ENCODE measurements at places on chromosomes 12 and 14.
A peak's percentile ranks its signal among the peaks of the same experiment; 100 is the strongest.

GRCh38 chr14:57031474-57031873 lies 221.2 kb upstream of the OTX2 start:
- DNase-seq, result no peak

- no peak for DNase-seq
Measured at GRCh38 chr14:75489480-75489837, 32.8 kb upstream of the BATF start.

GRCh38 chr14:84543859-84544258 lies 986.1 kb upstream of the FLRT2 start:
- DNase-seq, result no peak

- no peak for DNase-seq
Measured at GRCh38 chr12:64660237-64661018, 50.1 kb downstream of the RASSF3 start.

DNA sequence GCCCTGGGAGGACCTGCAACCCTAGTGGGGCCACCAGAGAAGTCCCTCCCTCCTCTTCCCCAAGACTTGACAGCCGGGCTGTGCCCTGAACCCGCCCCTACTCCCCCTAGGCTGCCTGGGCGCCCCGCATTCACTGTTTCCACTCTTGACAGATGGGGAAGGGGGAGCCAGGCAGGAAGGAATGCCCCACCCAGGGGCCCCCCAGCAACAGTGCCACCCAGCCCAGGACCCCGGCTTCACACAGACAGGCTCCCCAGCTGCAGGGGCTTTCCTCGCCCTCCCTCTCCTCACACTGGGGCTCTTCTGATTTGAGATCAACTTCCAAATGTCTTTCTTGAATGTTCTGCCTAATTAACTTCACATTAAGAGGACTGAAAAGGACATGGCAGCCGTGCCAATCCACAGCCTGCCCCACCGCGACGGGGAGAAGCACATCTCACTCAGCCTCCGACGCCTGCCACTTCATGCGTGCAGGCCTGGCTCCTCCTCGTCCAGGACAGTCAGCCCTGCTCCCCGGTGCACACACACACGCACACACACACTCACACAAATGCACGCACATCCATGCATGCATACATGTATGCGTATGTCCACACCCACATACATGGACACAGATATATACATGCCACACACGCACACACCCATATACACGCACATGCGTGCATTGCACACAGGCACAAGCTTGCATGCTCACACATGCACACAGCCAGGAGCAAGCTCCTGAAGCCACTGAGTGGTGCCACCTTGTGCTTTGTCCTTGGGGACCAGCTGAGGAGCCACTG lies 19.6 kb upstream of the C14orf180 start:
- no peak for DNase-seq

- no peak for DNase-seq
Measured at GRCh38 chr14:34374998-34375740, 86.9 kb downstream of the SPTSSA start.

DNA sequence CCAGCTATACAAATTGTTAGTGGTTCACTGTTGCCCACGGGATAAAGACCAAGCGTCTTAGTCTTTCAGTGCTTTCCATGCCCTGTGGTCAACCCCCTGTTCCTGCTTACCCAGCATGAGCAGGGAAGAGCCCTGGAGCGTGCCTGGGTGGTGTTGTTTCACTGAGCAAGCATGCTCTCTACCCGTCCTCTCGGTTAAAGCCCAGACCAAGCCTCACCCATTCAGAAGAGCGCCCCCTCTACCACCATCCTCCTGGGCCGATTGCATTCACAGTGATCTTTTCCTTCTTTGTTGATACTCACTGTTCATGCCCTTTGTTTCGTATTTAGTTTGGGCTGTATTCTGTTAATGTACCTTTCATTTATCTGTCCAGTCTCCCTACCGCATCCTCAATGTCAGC lies 25.1 kb downstream of the DYRK4 start:
- DNase-seq, result no peak

DNA sequence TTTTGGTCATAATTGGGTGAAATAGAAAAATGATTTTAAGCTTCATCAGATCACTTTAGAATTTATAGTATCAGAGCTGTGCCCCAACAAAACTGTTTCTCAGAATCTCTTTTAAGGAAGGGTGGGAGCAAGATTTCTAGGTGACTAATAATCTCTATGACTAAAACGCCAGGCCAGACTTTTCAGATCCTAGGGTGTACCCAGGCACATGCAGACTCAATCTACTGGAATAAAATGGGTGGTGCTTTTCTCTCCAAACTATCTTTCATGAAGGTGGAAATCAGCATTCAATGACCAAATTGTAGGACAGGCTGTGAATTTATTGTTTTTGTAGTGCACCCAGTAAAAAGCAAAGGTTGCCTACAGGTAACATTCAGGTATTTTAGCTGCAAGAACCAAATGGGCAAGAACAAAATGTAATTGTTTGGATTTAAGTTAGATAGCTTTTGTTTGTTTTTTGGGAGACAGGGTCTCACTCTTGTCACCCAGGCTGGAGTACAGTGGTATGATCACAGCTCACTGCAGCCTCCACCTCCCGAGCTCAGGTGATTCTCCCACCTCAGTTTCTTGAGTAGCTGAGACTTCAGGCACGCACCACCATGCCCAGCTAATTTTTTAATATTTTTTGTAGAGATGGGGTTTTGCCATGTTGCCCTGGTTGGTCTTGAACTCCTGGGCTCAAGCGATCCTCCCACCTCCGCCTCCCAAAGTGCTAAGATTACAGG lies 49.5 kb downstream of the PPP2R5C start:
- DNase-seq, result no peak

- no peak for DNase-seq
Measured at GRCh38 chr14:22658946-22659345, 14.8 kb upstream of the OR6J1 start.

- DNase-seq, result no peak
Measured at GRCh38 chr12:62841846-62842245, 93.1 kb downstream of the PPM1H start.

GRCh38 chr12:45850302-45850701 lies 120.8 kb downstream of the ARID2 start:
- DNase-seq, result no peak

DNA sequence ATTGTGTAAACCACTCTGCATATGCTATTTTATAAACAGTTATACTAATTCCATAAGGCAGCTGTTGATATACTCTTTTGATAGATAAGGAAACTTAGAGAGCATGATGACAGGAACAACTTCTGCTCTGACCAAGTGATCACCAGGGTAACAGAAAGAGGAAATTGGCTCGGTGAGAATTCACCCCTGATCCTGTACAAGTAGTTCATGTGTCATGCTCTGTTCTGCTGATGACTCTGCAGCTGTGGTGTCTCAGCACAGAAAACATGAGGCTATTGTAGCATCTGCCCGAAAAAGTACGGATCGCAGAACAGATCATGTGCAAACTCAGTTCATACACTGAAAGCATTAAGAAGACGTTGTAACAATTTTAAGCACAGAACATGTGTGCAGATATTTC lies 345.0 kb downstream of the LRIG3 start:
- no peak for DNase-seq

DNA sequence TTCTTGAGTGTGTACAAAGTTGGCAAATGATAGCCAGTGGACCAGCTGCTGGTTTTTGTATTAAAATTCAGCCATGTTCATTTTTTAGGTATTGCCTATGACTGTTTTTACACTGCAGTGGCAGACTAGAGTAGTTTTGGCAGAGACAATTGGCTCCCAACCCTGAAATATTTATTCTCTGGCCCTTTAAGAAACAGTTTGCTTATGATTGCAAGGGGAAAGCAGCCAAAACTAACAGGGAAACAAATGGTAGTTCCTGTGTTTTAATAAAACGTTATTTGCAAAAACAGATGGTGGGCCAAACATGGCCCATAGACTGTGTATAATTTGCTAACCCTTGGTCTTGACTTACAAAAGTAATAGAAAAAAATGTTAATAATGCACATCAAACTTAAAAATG lies 110.2 kb downstream of the ALX1 start:
- DNase-seq, result peak; percentile 44

- no peak for DNase-seq
Measured at GRCh38 chr12:101878243-101878821, 952 bp downstream of the DRAM1 start.

GRCh38 chr14:68665131-68665530 lies 127.7 kb downstream of the ZFP36L1 start:
- no peak for DNase-seq

GRCh38 chr14:90426031-90426540 lies 29.3 kb downstream of the CALM1 start:
- no peak for DNase-seq

DNA sequence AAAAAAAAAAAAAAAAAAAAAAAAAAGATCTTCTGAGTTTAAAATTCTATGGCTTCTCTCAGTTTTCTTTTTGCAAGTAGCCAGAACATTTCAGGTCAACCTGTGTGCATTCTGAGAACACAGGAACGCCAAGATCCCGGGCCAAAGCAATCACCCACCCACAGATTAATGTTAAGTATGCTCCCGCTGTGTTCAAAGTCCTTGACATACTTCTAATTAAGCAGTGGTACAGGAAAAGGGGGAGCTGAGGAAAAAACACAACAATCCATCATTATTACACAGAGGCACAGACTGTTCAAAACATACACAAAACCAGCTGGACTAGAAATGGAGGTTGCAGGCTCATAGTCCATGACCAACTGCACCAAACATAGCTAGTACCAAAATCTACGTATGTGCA lies 2.8 kb downstream of the FBXO21 start:
- DNase-seq, result no peak

GRCh38 chr12:124720681-124721500 lies 142.8 kb downstream of the SCARB1 start:
- DNase-seq, result peak; percentile 87

GRCh38 chr14:76138758-76139723 lies 12.7 kb upstream of the GPATCH2L start:
- DNase-seq, result no peak

DNA sequence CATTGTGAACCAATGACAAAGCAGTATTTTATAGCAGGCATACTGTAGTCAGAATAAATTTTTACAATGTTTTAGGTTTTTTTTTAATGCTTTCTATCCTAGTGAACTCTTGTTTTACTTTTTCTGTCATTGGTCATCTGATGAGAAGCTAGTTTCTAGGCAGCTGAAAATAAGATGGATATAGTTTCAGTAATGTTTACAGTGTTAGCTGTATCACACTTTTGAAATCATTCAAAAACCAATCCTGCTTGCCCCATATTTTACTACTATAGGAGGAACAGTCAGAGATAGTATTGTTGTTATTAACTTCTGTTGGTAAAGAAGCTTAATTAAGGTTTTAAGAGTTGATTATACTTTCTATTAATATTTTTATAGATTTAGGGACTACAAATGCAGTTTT lies 24.5 kb downstream of the USP15 start:
- no peak for DNase-seq

- DNase-seq, result no peak
Measured at GRCh38 chr12:64800640-64801039, 23.8 kb upstream of the TBC1D30 start.

GRCh38 chr14:76456200-76456599 lies 80.3 kb downstream of the ESRRB start:
- DNase-seq, result peak; percentile 9

- DNase-seq, result no peak
Measured at GRCh38 chr12:95517246-95517645, 34.0 kb downstream of the USP44 start.

DNA sequence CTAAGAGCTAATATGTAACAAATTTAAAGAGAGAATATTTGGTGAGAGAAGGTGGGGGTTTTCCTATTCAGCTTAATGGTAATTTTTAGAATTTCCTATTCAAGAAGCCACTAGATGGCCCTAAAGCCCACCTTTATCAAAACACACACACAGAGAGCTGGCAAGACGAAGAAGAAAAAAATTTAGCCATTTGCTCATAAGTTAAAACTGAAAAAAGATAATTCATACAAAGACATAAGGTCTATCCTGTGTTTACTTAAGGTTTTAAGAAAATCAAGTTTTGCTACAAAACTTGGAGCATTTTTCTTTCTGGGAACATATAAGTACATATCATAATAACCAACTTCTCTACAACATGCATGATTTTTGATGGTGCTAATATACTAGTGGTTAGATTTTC lies 46.8 kb upstream of the PCED1B start:
- peak; percentile 48 for DNase-seq

GRCh38 chr14:47949006-47949405 lies 273.6 kb upstream of the MDGA2 start:
- DNase-seq, result no peak

DNA sequence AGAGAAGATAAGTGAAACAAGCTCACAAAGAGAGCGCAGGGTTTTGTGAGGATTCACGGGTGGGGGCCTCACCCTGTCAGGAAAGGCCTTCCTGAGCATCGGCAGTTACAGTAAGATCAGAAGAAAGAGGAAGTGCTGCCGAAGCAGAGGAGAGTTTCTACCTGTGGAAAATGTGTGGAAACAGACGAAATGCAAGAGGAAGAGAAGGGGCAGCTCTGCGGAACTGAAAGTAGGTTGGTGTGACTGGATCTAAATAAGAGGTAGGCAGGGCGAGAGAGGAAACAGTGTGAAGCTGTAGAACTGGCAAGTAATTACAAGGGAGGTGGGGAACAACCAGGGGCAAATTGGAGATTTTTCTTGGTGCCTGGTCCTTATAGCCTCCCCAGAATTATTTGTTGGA lies 2.6 kb downstream of the GPR68 start:
- no peak for DNase-seq

DNA sequence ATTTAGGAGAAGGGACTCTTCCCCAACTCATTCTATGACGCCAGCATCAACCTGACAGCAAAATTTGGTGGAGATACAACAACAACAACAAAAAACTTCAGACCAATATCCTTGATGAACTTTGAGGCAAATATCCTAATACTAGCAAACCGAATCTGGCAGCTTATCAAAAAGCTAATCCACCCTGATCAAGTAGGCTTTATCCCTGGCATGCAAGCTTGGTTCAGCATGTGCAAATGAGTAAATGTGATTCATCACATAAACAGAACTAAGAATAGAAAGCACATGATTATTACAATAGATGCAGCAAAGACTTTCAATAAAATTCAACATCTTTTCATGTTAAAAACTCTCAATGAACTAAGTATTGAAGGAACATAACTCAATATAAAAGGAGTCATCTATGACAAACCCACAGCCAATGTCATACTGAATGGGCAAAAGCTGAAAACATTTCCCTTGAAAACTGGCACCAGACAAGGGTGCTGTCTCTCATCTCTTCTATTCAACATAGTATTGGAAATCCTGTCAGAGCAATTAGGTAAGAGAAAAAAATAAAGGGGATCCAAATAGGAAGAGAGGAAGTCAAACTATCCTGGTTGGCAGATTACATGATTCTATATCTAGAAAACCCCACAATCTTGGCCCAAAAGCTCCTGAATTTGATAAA lies 233.3 kb downstream of the CCDC59 start:
- DNase-seq, result no peak

DNA sequence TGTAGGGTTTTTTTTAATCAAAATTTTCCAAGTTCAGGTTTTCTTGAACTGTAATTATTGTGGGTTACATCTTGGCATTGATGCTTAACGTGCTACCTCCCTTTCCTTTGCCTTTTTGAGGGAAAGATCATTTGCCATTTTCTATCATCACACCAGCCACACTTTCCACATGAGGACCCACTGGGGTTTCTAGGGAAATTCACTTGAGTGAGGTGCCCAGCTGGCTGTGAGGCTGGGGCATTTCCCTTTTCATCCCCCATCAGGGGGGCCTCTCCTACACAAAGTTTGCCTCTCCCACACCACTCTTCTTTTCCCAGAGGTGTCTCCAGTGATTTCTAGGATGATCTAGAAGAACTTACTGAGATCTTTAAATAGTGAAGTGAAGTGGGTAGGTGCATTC lies 335.7 kb downstream of the BMP4 start:
- no peak for DNase-seq

GRCh38 chr14:33569821-33570687 lies 380.8 kb downstream of the EGLN3 start:
- no peak for DNase-seq

All from NCI-H2081 (cell line).